ENCODE measurements at places on chromosomes 13 and 19.

DNA sequence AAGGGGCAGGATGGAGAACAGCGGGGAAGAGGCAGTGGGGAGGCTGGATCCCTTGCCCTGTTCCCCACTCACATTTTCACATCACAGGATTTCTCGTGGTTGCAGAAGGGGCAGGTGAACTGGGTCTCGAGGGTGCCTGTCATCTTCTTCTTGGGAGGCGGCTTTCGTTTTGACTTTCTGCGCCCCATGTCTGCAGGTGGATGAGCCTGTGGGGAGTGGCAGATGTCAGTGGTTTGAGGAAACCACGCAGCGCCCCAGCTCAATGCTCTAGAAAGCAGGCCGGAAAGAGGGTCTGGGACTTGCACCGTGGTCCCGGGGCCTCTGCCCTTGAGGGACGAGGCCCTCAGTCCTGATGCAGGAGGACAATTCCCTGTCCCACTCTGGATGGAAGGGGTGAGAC lies 4.9 kb downstream of the ELOF1 start:
- no peak for DNase-seq

DNA sequence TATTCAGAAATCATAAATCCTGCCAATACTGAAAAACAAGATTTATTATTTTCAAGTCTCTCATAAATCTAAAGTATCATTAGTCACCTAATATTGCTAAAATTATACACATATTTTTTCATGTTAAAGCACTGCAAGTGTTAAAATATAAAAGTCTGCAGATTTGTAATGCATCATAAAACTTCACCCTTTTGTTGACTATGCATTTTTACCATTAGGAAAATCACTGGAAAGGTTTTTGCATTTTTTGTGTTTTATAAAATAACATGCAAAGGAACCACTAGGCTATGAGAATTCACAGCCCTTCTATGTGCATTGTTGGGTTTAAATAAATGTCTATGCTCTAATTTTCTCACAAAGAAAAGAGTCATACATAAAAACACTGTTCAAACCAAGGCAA lies 407.3 kb downstream of the DACH1 start:
- DNase-seq: no peak

GRCh38 chr13:66513728-66514127 lies 716.4 kb downstream of the PCDH9 start:
- DNase-seq: no peak

DNA sequence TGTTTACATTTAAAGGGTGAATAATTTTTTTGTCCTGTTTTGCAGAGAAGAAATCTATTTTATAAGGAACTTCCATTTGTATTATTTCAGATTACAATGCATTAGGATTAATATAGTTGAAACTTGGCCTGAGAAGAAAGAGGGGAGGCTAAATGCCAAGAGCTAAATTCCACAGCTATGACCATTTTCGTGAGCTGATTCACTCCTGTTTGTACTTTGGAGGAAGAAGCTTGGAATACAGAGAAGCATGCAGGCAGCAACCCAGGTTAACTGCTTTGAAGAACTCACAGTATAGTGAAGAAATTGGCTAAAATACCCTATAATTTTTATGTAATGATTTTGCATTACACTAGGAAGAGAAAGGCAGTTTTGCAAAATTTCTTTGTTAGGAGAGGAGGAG lies 309.4 kb upstream of the KLF12 start:
- DNase-seq: no peak

DNA sequence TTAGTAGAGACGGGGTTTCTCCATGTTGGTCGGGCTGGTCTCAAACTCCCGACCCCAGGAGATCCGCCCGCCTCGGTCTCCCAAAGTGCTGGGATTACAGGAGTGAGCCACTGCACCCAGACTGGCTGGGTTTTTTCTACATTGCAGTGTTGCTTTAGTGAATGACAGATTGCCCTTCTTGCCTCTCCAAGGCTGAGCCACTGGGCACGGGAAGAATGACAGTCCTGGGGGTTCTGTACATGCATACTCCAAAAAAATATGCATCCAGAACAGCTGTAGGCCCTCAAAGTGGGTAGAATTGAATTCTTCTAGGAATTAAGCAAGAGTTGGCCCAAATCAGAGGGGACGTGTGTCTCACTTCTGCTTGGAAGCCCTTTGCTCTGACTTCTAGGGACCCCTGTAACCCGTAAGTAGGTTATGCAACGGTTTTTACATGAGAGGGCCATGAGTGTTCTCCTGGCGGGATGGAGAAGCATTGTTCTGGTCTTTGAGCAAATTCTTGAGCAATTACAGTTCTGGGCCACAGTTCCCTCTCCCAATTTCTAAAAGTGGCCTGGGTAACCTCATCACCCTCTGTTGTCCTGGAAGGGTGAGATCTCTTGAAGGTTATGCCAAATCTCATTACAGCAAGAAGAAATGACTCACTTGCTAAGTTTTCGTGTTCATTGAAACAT lies 3.6 kb downstream of the ACTN4 start:
- no peak for DNase-seq

DNA sequence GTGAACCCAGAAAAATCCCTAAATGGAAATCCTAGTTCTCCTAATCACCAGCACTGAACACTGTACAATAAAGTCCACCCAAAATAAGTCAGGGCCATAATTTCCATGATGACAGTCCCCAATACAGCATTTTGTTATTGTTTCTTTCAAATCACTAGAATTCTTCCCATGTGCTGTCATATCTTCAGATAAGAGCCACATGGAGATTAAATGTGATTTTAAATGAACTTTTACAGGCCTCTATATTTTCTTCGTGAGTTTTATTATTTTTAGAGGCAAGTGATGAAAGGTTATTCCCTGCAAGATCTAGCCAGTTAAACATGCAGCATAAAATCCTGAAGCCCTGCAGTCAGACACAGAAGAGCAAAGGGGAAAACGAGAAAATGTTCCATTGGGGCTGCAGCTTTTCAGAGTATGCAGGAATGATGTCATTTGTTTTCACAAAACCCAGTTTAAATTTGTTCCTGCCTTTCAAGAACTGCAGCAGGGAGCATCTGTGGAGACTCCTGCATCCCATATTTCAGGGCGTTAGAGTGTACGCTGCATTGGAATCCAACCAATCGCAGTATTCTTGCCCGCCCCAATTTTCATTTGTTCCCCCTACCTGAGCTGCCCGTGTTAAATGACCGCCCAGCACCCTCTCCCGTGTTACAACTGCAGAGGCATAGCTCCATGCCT lies 167.2 kb upstream of the KLF12 start:
- DNase-seq: no peak

GRCh38 chr19:13212759-13213330 lies 62.6 kb downstream of the IER2 start:
- DNase-seq: no peak

- DNase-seq: no peak
Observed at GRCh38 chr13:27965740-27966640, 3.1 kb downstream of the CDX2 start.

DNA sequence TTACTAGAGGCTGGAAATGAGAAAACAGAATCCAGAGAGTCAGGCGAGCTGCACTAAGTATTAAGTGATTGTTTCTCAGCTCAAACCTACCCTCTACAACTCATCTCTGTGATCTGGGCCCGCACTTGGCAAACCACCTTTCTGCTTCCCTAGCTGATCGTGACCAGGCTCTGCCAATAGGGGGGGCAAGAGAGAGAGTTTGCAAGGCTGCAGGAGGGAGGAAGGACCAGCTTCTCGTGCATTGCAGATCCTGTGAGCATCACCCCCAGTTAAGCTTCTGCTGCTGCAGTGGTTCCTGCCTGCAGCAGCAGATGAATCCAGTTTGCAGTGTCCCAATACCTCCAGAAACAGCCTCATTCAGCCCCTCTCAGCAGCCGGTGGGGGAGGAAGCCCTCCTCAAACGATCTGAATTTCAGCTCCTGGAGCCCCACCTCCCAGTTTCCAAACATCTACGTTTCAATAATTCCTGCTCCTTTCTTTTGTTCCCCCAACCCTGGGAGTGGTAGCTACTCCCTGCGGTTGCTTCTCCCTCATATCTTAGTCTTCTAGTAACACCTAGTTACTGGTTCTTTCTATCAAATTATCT lies 20.0 kb downstream of the XRCC1 start:
- DNase-seq: peak; percentile 43

GRCh38 chr13:20121159-20121525 lies 39.7 kb downstream of the GJA3 start:
- DNase-seq: no peak

- no peak for DNase-seq
Observed at GRCh38 chr13:84917252-84917878, 881.9 kb downstream of the SLITRK6 start.

DNA sequence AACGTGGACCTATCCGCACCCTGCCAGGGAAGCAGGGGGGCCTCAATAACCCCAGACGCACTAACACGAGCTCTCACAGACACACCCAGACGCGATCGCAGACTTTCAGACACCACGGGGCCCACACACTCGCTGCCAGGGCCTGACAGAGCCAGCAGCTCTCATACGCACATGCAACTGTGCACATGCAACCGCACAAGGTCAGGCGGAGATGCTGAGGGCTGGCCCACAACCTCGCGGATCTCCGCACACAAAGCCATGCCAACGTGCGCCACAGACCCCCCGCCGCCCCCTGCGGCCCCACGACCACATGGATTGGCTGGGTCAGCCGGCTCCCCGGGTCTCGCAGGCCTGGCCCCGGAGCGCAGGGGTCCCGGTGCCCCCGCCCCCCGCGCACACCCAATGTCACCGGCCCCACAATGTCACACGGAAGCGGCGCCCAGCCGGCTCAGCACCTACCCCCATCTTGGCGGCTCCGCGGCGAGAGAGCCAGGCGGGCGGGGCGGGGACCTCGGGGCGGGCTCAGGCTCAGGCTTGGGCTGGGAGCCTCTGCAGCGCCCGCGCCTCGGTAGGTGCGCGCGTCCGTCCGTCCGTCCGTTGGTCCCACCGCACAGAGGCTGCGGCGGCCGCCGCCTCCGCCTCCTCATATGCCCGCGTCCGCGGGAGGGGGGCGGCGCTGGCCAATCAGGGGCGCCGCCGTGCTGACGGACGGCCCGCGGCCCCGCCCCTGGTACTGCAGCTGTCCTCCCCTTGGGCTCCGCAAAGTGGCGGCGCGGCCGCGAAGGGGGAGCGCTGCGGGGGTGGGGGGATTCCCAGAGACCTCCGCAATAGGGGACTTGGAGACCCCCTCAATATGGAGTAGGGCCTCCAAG lies at the start of gene ATP1A3:
TSS of gene ATP1A3 (minus strand) at position 619 of the 872 bp plus-strand sequence. CDS start at position 465, 154 bp downstream.
- peak; percentile 96 for DNase-seq

DNA sequence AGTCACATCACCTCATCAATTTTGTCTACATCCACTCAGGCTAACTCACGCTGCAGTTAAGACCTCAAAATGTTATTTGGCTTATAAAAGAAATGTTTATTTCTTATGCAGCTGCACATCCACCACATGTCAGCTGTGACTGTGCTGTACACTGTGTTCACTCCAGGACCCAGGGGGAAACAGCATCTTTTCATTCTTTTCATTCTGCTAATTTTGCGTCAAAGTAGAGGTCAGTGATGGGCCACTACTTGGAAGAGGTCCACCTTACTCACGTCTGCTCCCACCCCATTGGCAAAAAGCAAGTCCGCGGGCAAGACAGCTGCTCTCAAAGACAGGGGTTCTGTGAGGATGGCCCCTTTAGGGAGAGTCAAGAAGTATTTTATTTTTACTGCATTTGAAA lies 4.5 kb upstream of the DCT start:
- no peak for DNase-seq

DNA sequence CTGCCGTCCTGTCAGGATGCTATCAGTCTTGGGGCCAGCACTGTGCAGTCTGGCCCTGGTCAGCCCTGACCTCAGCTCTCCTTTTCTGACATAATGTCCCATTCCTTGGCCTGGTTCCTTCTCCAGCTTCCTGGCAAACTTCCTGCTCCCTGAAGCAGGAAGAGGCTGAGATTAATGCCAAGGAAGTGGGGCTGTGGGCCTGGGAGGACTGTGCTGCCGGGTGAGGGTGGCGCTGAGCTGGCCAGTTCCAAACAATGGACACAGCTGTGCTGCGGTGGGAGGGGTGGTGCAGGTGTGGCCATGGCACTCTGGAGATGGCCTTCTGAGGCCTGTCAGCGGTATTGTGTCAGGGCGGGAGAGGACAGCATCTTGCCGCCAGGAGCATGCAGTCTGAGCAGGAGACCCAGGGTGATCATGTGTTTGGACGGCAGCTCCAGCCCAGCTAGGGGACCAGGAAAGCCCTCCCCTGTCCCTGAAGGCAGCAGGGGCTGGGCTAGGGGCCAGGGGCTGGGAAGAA lies 30.9 kb downstream of the TUBA3C start:
- no peak for DNase-seq

DNA sequence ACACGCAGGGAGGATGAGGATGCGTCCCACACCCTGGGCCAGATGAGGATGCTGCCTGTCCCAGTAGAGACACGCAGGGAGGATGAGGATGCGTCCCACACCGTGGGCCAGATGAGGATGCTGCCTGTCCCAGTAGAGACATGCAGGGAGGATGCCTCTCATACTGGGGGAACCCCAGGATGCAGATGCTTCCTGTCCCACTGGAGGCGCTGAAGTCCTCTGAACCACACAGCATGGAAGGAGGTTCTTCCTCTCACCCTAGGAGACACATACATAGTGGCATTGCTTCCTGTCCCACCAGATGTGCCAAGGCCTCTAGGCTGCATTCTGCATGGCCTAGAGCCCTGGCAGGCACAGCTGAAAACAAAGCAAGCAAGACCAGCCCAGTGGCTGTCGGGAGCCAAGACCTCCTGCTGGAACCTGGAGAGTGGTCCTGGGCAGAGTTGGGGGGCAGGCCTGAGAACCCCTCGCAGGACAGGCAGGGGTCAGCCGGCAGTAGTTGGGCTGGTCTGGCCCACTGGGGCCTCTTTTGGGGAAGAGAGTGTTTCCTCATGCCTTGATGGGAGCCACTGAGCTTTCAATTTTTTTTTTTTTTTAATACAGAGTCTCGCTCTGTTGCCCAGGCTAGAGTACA lies 4.3 kb downstream of the HPN start:
- no peak for DNase-seq

DNA sequence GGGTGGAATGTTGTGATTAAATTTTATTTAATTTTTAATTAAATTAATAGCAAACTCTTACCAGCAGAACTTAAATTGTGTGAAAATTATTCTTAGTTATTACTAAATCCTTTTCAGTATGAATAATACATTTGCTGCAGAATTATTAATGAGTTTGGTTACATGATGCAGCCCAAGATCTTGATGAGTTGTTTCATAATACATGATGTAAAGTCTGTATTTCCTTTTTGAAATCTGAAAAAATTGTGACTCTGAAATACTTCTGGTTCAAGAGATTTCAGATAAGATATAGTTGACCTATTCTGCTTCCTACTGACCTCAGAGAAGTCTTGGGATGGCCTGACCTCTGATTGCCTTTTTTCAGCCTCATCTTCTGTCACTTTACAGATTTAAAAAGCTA lies 11.1 kb downstream of the SAE1 start:
- DNase-seq: no peak

GRCh38 chr19:50368649-50369570 lies 3.5 kb upstream of the NAPSA start:
- peak; percentile 75 for DNase-seq
